Activated CD4-positive, alpha-beta T cell treated with anti-CD3 and anti-CD28 coated beads for 4 hours (primary cell): ENCODE measurements at places on chromosomes 2 and 18.

DNA sequence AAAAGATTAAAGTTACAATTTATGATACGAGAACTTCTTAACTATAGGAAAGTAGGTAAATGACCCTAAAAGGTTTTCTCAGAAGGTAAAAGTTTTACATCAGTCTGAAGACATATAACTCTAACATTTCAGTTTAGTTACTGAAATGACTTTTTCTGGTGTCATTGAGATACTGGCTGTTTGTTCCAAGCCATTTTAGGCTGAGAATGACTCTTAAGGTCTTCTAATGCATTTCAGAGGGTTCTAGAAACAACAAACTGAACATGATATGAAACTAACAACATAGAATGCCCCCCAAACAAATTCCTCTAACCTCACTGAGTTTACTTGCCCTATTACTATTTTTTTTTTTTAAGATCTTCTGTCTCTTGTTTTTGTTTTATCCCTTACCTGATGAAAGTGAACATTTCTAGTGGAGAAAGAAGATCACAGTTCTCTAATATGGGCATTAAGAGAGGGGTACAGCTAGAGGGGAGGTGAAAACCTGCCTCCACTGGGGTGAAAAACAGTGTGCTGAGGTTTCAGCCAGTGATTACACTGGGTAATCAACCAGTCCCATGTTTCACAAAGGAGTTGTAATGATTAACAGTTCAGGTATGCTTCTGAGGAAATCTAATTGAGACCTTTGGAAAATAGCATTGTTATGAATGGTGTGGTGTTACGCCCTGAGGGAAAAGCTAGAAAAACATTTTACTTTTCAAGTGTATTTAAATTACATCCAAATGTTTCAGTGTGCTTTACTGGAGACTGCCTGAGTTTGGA, 11.2 kb downstream of the NABP1 start:
- DNase-seq = no peak

DNA sequence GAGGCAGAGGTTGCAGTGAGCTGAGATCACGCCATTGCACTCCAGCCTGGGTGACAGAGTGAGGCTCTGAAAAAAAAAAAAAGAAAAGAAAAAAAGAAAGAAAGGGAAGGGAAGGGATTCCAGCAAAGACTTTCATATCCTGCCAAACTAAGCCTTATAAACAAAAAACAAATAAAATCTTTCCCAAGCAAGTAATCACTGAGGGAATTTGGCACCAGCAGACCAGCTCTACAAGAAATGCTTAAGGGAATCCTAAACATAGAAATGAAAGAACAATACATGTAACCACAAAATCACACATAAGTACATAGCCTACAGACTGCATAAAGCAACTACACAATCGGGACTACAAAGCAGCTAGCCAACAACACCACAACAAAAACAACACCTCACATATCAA, 79.1 kb downstream of the TRABD2A start:
- DNase-seq = no peak

DNA sequence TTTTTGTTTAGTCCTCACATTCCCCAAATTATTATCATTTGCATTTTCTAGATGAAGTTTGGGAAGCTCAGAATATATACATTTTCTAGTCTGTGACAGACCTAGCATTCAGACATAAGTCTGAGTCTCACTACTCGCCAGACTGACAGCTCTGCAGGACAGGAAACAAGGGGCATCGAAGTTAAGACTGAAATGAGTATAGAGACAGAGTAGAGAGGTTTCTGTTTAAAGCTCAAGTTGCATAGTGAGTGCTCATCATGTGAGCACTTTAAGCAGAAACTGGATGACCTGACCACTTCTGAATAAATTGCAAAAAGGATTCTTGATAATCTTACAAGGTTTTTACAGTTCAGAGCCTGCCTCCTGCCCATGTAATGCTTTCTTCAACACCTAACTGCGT, 1.1 kb downstream of the HADHB start:
- no peak for DNase-seq

DNA sequence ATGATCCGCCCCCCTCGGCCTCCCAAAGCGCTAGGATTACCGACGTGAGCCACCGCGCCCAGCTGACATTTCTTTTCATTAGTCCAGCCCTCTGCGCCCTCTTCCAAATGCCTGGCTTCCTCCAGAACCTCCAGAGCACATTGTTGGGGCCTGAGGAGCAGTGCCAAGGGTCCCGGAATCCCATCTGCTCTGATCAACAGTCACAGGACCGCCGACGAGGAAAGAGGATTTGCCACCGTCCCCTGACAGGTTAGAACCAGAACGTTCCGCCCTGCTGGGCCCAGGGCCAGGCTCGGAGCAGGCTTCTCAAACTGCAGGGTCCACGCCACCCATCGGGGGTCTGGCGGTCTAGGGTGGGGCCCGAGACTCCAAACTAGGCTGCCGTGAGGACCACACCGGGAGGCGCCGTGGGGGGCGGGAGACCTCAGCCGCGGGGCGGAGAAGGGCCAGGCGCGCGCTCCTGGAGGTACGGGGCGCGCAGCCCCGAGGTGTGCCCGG, 36.9 kb upstream of the ITM2C start:
- no peak for DNase-seq

- DNase-seq = no peak
Measured at GRCh38 chr18:6745504-6746031, 16.1 kb downstream of the ARHGAP28 start.

DNA sequence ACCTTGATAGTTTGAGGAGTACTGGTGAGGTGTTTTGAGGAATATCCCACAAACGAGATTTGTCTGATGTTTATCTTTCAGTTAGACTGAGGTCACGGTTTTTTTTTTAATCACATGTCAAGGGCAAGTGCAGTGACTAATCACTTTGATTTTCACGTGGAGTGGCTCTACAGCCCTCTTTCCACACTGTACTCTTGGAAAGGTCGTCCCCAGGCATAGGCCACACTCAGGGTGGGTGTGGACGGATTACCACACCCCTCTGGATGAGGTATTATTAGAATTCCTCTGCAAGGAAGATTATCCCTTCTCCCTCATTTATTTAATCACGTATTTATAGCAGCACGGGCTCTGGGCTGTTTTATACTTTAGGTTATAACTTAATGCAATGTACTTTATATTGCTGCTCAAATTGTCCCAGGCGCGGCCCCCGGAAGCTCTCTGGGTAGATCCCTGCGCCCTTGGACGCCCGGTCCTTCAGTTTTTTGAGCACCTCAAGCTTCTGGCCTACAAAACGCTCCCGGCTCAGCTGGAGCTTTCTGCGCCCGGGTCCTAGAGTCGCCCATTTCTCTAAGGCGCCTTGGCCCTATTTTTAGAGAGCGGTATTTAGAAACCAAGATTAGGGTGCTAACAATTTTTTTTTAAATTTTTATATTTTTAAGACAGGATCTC, 515 bp upstream of the PLEKHB2 start:
- DNase-seq = peak; percentile 57

DNA sequence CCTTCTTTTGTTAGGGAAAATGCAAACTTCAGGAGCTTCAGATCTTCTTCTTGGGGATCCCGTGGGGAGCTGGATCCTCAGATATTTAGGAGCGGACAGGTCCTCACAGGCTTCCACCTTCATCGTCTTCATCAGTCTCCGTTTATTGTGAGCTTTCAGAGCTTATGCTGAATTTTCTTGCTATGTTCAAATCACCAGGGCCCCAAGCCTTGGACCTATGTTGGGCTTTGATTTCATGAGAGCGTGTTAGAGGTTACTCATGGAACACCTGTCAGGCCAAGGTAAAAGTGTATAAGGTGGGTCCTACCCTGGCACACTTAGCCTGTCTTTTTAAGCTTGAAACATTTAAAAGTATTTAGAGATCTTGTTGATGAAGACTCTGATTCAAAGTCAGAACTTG, 212.9 kb downstream of the FAM210A start:
- no peak for DNase-seq

DNA sequence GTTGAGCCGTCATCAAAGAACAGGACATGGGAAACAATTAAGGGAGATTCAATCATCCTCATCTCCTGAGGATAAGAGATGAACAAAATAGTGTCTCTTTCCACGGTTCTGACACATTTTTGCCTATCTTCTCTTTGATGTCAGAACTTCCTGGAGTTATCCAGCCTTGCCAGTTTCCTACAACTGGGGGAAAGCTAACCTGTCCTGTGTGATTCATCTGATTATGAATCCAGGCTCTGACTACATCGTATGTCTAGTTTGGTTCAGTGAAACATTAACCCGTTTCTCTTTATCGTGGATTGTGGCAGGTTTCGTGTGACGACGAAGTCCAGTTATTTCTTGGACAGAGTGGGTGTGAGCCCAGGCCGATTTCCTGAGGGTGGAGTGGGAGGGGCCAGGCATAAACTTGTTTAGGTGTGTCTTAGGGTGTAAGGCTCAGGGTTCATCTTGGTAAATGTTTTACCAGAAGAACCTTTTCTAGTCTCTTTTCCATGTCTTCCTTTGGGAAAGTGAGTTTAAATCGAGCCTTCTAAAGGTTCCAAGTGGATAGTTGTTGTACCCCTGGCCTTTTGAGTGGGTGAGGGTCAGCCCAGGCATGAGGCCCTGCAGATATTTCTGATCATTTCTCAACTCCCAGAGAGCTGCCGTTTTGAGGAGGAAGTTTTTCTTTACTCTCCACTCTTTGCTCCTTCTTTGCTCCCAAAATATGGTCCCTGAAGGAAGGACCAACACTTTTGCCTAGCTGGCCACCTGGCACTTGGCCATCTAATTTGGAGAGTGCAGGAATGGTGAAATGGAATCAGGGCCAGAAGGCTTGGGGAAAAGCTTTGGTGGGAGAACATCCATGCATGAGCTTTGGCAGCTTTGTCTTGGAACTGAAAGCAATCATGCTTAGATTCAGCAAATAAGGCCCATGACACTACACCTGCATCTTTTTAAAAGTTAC, 50.4 kb upstream of the FZD5 start:
- DNase-seq = no peak

DNA sequence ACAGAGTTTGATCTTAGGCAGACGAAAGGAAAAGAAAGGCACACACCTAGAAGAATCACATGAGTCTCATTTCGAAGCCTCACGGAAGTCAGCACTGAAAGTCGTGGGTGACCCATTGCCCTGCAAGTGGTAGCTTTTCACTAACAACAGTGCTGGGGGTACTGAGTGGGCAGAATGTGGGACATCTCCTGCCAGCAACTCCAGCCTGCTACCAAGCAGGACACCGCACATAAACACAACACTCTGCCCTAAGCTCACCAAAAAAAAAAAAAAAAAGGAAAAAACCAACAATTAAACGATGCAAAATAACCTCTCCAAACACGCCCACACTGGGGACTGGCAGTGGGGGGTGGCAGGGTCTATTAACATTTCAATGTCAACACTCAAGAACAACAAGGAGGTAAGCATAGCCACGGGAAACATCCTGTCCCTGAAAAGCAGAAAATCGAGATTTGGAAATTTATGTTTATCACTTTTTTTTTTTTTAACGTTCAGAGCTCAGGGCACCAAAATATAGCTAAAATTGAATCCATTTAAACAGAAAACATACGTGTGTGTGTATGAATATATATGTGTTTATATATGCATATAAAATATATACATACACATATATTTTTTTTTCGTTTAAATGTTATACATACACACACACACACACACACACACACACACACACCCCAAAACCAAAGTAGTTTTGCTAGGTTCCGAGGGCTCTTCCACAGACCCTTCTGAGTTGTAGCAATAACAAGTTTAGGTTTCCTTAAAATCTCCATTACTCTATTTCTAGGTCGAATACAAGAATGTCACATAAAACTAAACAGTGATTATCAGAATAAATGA, 2.2 kb downstream of the INO80D start:
- peak; percentile 4 for DNase-seq

GRCh38 chr2:28424799-28425463, 32.3 kb downstream of the FOSL2 start:
- DNase-seq = no peak

GRCh38 chr2:193966590-193966989, 1690.4 kb upstream of the SLC39A10 start:
- DNase-seq = no peak

GRCh38 chr2:23460228-23460627, 75.2 kb downstream of the KLHL29 start:
- DNase-seq = no peak

GRCh38 chr2:121902171-121902591, 146.7 kb downstream of the TSN start:
- DNase-seq = no peak

DNA sequence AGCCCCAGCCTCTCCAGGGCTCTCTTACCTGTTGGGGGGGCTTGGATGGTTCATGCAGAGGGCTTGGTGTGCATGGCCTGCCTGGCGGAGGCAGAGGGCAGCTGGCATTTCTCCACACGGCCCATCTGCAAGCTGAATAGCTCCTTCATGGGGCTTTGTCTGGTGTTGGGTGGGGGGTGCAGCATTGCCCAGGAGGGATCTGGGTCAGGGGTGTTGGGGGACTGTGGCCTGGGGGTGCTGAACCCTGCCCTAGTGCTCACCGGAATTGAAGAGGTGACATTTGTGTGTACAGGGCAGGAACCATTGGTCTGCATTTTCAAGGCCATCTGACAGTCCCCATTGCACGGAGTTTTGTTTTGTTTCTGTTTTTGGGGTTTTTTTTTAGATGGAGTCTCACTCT, 58.8 kb upstream of the HAAO start:
- no peak for DNase-seq

GRCh38 chr18:12376034-12376753, 833 bp downstream of the AFG3L2 start:
- peak; percentile 5 for DNase-seq
